GM20000 (cell line): ENCODE measurements at places on chromosomes 6 and 20.

- DNase-seq, result no peak
Measured at GRCh38 chr6:37759221-37760144, 60.0 kb upstream of the ZFAND3 start.

- no peak for DNase-seq
Measured at GRCh38 chr6:90656325-90656724, 69.5 kb upstream of the MAP3K7 start.

DNA sequence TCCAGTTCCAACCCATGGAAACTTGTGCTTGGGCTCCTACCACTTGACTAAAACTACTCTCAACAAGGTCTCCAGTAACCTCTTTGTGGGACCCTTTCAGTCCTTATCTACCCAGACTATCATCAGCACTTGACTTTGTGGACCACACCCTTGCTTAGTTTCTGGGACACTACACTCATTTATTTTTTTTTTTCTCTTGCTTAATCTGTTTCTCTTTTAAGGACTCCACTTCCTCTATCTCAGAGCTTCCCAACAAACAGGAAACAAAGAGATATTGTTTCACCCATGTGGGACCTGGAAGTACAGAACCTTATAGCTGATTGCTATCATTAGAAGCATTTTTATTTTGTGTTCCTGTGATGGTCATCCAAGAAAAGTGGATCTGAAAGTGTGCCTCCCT lies 28.8 kb upstream of the ME1 start:
- no peak for DNase-seq

DNA sequence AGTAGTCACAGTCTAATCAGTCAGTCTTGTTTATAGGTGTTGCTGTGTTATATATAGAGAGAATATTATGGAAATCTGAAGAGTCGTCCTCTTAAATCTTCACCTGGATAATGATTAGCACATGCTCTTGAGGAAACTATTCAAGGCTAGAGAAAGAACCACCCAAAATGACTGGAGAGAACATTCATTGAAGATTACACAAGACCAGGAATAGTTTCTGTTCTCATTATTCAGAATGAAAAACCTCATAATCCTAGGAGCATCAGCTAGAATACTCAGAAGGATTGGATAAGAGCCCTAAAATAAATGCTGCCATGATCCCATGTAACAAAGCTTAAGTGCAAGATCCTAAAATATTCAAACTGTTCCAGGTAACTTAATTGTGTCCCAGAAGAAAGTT lies 278.2 kb upstream of the PREP start:
- DNase-seq, result no peak

DNA sequence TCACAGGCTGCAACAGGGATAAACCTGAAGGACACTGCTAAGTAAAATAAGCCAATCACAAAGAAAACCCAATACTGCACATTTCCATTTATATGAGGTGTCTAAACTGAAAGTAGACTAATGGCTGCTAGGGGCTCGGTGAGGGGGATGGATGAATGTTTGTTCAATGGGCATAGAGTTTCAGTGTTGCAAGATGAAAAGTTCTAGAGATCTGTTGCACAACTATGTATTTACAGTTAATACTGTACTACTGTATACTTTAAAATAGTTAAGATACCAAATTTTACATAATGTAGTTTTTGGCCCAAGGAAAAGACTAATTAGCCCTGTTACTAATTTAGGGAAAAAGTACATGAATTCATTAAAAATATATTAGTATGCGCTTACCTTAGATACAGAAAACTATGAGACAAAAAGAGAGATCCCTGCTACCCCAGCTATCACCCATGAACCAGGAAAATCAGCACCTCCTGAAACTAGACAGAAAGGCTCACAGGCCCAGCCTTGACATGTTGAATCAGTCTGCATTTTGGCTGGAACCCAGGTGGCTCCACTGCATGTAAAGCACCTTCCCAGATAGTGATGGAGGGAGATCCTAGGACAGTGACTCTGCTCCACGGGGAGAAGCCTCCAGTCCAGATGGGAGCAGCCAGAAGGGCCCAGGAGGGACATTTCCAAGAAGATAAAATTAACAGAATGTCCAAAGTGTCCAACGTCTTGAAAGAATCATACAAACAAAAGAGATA lies 16.1 kb downstream of the HLA-F start:
- no peak for DNase-seq

DNA sequence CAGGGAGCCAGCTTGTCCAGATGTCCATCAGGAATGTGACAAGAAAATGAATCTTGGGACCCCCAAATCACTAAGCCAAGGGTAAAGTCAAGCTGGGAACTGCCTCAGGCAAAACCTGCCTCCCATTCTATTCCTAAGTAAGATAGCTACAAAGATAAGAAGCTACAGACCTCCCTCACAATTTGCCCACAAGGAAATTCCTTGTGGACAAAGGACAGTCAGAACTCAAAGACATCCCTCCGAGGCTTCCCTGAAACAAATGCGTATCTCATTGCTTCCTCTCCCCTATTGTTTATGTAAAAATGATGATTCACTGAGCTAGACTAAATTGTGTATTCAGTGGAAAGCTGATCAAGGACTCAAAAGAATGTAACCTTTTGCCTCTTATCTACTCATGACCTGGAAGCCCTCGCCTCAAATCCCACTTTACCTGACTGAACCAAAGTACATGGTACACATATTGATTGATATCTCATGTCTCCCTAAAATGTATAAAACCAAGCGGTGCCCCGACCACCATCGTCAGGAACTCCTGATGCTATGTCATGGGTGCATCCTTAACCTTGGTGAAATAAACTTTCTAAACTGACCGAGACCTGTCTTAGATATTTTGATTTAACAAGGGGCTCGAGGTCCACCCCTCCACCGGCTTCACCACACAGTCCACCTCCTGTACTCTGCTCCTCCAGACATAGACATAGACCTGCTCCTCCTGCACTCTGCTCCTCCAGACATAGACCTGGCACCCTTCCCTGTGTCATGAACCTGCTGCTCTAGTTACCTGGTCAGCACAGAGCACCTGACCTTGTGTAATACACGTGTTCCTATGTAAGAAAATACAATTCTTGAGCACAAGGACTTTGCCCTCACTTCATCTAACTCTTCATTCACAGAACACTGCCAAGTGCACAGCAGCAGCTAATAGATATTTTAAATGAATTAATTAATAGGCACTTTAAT lies 81.4 kb downstream of the WDR27 start:
- no peak for DNase-seq

GRCh38 chr6:157221049-157221816 lies 102.1 kb downstream of the TMEM242 start:
- DNase-seq, result peak; percentile 88

- DNase-seq, result no peak
Measured at GRCh38 chr6:129233458-129234134, 350.7 kb downstream of the LAMA2 start.

DNA sequence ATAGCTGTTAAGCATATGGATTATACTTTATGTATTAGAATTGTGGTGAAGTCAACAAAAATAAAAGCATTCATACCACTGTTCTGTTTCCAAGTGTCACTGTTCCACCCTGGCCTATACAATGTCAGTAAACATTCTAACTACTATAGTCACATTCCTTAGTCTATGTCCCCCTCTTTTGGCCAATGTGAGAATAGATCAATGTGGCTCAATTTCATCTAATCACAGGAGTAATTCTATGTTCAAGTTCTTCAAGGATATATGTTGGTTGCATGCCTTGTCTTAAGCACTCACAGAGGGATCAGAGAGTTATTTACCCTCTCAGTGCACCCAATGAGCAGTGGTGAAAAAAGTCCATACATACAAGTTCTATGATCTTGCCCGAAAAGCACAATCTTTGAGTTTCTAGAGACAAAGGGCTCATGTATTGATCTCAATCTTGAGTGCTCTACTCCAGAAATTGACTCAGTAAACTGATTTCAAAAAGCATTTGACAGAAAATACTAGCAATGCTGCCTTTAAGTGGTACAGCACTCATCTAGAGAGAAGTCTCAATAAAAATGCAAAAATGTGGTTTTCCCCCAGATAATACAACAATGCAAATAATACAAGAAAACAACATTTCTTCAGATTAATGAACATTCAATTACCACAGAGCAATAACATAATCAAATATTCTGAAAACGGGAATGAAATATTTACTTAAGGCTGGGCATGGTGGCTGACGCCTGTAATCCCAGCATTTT lies 16.5 kb downstream of the SMLR1 start:
- DNase-seq, result peak; percentile 38

DNA sequence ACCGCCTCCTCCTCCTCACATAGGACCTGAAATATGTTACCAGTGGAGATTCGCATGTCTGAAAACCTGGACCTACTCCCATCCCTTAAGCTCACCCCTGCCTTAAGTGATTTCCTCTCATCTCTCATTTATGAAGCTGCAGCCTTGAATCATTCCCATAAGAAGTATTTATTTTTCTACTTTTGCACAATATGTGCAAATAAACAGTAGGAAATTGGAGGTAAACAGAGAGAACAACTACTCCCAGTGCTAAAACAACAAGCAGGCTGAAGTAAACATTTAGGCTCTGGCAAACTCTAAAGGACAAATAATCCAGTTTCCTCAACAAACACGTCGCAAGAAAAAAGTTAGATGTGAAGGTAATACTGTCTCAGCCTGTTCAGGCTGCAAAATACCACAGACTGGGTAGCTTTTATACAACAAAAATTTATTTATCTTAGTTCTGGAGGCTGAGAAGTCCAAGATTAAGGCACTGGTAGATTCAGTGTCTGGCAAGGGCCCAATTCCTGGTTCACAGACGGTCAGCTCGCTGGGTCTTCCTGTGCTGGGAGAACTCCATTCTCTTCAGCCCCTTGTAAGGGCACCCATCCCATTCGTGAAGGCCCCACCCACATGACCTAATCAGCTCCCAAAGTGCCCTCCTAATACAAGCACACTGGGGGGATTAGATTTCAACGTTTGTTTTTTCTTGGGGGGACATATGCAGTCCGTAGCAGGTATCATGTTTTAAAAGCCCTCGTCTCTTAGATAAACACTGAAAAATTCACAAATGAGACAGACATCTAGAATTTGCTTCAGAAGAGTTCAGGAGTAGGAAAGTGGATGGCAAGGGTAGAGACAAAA lies 15.6 kb downstream of the SPATA2 start:
- DNase-seq, result no peak

DNA sequence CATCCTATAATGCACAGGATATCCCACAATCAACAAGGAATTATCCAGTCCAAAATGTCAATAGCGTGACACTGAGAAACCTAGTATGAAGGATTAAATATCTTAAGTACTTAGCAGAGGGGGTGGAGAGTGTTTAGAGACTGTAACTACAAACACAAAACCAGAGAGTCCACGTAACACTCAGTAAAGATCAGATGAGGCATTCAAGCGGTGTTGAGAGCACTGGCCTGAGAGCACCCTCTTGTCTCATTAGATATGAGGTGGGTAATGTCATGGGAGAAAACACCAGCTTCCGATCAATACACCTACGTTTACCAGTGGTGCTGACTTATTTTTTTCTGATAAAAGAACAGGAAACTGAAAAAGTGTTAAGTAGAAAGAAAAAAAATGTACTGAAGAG lies 2.3 kb downstream of the FAM184A start:
- no peak for DNase-seq

GRCh38 chr6:165573671-165574070 lies 89.4 kb downstream of the PDE10A start:
- no peak for DNase-seq

DNA sequence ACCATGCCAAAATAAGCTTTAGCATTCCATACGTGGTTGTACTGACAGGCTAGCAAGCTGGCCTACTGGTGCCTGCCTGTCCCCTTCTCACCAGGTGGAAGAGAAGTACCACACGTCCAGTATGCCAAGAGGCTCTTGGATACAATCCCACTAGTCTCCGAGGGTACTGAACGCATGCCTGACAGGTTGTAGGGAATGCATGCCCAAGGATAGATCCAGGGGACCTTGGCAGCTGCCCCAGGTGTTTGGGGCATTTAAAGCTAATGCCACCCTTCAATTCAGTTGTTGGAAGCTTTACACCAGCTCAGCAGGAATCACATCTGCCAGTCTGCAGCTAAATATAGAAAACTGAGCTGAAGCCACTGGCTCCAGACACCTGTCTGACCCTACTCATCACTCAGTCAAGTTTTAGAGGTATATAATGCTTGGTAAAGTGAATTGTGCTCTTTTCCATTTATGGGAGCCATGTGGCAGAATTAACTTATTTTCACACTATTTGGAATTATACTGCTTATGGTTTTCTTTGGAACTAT lies 4.9 kb downstream of the TUBB2B start:
- no peak for DNase-seq

DNA sequence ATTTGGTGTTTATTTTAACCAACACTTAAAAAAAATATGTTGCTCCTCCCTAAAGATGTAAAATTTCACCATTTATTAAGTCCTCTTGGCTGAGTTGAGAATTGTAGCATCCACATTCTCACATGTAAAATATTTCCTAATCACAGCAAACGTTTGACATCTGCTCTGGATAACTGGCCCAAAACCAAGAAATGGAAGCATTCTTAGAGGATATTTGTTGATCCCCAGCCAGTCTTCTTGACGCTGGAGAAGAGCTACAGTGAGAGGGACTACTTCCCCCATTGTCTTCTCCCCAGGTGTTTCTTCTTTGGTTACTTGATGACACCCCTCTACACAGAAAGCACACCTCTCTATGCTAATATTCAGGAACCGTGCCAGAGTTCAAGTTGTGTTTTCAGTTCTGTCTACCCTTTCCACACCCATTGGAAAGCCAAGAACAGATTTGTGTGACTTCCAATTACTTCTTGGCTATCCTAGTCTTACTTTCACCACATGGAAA lies 454.5 kb upstream of the JAG1 start:
- DNase-seq, result no peak

- DNase-seq, result no peak
Measured at GRCh38 chr6:3355358-3356055, 96.8 kb downstream of the PSMG4 start.

- DNase-seq, result no peak
Measured at GRCh38 chr6:153043719-153044118, 41.2 kb upstream of the MTRF1L start.
